ENCODE measurements at places on chromosomes 2 and 18.

- DNase-seq, result no peak
These were observed 87.5 kb upstream of the MSH2 start for GRCh38 chr2:47315475-47315874.

- no peak for DNase-seq
These were observed 144.6 kb downstream of the MAIP1 start for GRCh38 chr2:200100027-200100426.

GRCh38 chr2:180291060-180291459 is 284.0 kb upstream of the CWC22 start:
- no peak for DNase-seq

DNA sequence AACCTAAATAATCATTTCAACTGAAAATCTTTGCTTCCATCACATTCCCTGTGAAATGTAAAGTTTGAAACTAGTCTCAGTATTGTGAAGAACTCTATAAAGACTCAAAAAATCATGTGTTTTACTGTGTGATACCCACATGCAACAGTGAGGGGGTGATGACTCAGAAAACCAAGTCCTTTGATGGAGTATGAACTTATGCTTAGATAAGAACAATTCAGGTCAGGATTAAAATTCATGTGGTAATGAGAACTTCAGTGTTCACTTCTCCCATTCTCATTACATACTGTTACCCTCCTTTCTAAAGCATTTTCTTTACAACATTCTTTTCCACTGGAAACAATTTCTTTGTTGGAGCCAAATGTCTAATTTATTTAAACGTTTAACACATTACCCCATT is 360.2 kb downstream of the FSIP2 start:
- no peak for DNase-seq

DNA sequence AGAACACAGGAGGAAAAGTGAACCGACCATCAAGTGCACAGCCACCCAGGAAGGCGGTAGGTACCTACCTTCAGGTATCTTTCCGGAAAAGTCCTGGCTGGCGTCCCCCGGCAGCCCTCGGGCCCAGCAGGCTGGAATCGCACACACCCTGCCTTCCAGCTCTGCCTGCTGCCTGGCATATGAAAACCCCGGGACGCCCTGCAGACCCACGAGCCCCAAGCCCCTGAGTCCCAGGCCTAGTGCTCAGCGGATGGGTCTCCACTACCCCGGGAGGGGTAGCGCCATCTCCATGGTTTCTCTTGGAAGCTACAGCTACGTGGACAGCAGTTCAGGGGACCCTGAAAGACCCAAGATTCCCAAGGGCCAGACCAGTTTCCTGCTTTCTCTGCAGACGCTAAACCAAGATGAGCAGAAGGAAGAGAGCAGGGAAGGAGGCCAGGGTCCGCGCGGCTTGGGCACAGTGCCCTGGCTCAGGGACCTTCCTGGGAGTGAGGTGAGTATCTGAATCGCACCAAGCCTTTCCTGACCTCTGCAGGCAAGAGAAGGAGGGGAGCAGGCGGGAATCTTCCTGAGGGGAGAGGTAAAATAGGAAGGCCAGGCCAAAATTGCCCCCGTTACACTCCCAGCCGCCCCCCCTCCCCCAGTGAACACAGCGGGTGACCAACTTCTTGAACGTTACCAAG is 80.4 kb downstream of the ARHGEF4 start:
- no peak for DNase-seq

- DNase-seq, result no peak
These were observed 3.4 kb upstream of the BCL11A start for GRCh38 chr2:60556576-60557485.
